ENCODE measurements at places on chromosomes 4 and X. TPM values are rescaled to one million over a fixed set of nuclear protein-coding genes. Genes with fewer than 3 reads are reported as not detected.

- peak; percentile 95 for DNase-seq
These were observed 9.6 kb downstream of the CC2D2A start for GRCh38 chr4:15479089-15479912.

Gene HSFX4
- not detected for total RNA-seq

DNA sequence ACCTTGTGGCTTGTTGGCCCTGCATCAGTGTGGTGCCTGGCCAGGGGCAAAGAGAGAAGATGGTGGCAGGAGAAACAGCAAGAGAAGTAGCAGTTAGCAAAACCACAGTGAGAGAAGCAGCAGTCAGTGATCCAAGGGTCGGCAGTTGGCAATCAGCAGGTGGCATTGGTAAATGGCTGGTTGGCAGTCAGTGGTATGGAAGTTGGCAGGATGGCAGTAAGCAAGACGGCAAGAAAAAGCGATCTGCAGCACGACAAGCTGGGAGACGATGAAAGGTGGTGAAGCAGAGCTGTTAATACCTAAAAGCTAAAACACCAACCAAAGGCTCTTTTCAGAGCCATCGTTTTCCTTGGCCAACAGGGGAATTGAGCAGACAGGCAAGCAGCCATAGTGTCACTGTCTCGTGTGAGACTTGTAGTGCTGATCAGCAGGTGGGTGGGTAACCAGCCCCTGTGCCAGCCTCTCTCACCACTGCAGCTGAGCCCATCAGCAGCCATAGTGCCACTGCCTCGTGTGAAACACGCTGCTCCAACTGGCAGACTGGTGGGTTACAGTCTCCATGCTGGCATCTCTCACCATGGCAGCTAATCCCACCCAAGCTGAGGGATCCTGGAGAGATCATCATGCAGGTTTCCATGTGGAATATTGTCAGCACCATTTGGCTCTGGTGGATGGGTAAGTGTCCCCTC is 2078.4 kb downstream of the PCDH7 start:
- DNase-seq = peak; percentile 84

Gene IL1RAPL2
- not detected for total RNA-seq

- no peak for DNase-seq
These were observed 615.4 kb upstream of the ZFP42 start for GRCh38 chr4:187380181-187380581.

GRCh38 chrX:110277609-110278008 is 40.3 kb downstream of the AMMECR1 start:
- no peak for DNase-seq

Gene CSN1S1
- total RNA-seq = not detected

- no peak for DNase-seq
These were observed 53.8 kb downstream of the CXCL1 start for GRCh38 chr4:73922766-73923630.

- no peak for DNase-seq
These were observed 1.6 kb downstream of the ZAR1 start for GRCh38 chr4:48491514-48492176.

Gene TNIP2
- 42.9 TPM for total RNA-seq

Gene KCND1
- total RNA-seq = 0.44 TPM

DNA sequence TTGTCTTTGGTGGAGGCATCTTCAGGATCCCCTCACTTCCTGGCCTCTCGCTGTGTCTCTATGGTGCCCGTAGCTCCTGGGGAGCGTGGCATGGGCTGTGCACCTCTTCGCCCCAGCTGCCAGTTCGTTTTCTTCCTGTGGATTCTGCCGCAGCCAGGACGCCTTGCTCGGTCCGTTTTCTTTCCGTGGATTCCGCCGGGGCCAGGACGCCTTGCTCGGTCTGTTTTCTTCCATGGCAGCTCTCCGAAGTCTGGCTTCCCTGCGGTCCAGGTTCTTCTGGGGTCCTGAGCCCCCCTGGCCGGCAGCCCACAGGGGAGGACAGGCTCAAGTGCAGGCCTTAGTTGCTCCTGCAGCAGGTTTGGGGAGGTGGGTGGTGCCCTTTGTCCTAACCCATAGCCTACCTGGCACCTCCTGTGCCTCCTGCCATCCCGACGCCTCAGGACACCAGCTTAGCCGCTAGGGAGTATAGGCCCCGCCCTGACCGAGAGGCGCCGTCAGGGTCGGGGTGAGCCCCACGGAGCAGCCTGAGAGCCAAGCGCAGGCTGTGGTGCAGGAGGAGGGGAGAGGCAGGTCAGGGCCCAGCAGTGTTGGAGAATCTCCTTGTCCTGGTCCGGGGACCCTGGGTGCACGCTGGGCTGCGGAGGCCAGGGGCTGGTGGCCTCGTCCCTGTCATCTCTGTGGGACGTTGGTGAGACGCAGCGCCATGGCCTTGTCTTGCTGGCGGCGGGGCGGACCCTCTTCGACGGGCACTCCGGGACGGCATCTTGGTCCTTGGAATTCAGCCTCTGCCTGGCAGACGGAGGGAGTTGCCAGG is 27.1 kb downstream of the UVSSA start:
- DNase-seq = no peak

Gene HMX1
- 0.80 TPM for total RNA-seq

- DNase-seq = no peak
These were observed 410.9 kb upstream of the CT83 start for GRCh38 chrX:116873671-116874070.

- no peak for DNase-seq
These were observed 62.6 kb downstream of the SORCS2 start for GRCh38 chr4:7254736-7255487.

GRCh38 chr4:39285853-39286252 is 80.3 kb downstream of the RFC1 start:
- DNase-seq = no peak

DNA sequence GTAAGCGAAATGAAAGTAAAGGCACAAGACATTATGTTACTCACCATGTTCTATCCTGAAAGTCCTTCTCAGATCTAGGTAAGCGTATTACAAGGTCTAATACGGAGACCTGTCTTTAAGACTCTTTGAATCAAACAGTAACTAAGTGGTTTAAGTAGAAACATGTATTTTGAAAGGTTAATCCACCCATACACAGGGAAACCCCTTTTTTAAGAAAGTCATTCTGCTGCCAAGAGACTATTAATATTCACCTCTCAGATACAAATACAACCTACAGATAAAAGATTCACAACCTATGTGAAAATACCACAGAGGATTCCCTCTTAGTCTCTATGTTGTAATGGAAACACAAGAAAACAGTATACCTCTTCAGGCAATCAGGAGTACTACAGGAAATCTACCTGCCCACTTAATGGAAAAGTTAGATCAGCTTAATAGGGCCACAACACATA is 63.2 kb upstream of the TNIP3 start:
- DNase-seq = no peak

DNA sequence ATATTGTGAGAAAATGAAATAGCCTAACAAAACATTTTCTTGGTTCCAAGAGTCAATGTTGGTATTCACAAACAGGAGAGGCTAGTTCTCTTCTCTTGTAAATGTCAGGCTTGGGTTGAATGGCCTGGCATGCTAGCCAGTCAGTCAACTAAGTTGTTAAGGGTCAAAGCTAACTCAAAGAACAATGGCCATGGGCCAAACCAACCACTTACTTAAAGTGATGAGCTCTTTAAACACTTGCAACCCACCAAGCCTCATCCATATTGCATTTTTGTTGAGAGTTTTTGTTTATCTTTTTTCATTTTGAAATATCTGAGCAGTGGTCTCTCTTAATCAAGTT is 394.5 kb downstream of the RAB28 start:
- DNase-seq = no peak

DNA sequence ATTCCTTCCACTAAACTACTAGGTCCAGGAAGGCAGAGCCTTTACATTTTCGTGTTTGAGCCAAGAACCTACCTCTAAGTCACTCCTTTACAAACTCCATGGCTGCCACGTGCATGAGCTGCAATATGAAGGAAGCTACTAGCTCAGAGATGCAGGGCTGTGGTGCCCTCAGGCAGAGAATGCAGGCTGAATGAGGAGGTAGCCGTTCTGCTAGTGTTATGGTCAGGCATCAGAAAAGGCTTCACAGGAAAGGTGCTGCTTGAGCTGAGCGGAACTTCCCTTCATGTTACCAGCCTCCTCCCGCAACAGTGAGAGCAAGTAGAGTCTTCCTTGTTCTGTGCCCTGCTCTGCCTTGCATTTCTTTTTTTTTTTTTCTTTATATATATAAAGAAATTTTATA is 148.3 kb upstream of the PACRGL start:
- no peak for DNase-seq

DNA sequence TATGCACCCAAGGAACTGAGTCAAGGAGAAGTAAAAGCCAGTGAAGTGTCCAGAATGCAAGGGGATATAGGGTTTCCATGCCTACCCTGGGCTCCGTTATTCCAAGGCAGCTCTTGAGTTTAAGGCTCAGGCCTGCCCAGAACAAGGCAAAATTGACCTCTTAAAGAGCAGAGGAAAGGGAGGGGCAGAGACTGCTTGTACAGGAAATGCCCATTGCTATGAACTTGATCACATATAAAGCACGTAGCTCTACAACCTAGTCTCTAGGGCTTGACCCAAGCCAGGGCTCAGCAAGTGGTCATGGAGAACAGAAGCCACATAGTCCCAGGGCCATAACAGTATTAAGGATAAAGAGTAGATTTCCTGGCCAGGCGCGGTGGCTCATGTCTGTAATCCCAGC is 58.2 kb upstream of the MSN start:
- DNase-seq = no peak

Gene CDX4
- not detected for total RNA-seq

DNA sequence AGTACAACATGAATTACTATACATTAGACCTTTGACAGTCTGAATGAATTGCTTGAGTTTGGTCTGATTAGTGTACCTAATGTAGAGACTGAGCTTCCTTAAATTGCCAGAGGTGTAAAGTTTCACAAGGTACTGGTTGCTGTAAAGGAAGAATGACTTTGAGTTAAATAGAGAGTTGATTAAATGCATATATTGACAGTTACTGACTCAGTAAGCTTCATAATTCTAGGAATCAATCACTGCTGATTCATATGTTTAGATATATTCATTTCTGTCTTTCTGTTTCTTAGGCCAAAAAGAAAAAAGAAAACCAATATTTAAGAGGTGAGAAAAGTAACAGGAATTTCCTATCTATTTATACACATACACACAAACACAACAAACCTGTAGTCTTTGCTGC is 16.2 kb upstream of the ART3 start:
- DNase-seq = no peak

- DNase-seq = peak; percentile 89
These were observed at the start of gene BEX5 for GRCh38 chrX:102155806-102156179. BEX5 (minus strand) TSS chrX:102155977; CDS start chrX:102154265, 1,712 bp downstream.

DNA sequence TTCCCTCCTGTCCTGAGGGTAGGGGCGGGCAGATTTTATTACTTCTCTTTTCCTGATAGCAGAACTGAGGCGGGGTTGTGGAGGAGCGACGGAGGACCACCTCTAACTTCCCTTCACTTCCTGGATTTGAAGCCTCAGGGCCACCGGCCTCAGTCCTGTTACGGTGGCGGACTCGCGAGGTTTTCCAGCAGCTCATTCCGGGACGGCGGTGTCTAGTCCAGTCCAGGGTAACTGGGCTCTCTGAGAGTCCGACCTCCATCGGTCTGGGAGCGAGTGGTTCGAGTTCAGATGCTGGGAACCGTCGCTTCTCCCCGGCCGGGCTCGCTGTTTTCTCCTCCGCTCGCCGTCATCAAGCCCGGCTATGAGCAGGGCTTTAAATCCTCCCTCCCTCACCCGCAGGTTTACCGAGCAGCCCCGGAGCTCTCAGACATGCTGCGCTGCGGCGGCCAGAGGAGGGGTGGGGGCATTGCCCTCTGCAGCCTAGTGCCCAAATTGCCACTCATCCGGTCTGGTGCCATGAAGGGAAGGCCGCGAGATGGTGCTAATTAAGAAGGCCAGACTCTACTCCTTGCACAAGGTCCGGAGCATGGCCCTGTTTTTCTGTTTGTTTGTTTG is 23.3 kb downstream of the HAND2 start:
- no peak for DNase-seq

DNA sequence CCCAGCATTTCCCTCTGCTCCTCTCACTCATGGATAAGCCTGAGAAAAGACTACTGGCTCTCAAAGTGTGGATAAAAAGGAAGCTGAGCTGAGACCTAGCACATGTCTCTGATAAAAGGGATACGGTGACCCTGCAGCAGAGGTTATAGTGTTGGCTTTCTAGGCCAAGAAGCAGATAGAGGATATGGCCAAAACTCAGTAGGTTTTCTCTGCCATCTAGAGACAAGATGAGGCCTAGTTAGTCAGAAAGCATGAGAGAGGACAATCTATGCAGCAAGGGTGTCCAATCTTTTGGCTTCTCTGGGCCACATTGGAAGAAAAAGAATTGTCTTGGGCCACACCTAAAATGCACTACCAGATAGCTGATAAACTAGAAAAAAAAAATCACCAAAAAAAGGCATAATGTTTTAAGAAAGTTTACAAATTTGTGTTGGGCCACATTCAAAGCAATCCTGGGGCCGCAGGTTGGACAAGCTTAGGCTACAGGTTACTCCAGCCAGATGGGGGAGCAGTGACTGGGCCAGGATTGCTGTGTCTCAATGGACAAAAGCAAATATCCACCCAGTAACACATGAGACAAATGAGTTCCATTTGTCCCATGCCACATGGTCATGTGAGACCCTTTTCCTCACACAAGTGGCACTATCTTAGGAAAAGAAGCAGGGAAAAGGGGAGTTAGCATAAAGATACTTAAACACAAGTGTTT is 411.4 kb downstream of the INPP4B start:
- no peak for DNase-seq

GRCh38 chr4:151865312-151865711 is 104.5 kb upstream of the GATB start:
- DNase-seq = peak; percentile 91

Gene SLC9B1
- total RNA-seq = not detected

- no peak for DNase-seq
These were observed 64.5 kb upstream of the PRSS12 start for GRCh38 chr4:118417325-118417724.

- no peak for DNase-seq
These were observed 131.8 kb downstream of the OR13H1 start for GRCh38 chrX:131675596-131676194.

GRCh38 chr4:2849267-2850152 is 5.9 kb downstream of the ADD1 start:
- no peak for DNase-seq

- no peak for DNase-seq
These were observed 83.4 kb downstream of the TNIP2 start for GRCh38 chr4:2672700-2673099.

DNA sequence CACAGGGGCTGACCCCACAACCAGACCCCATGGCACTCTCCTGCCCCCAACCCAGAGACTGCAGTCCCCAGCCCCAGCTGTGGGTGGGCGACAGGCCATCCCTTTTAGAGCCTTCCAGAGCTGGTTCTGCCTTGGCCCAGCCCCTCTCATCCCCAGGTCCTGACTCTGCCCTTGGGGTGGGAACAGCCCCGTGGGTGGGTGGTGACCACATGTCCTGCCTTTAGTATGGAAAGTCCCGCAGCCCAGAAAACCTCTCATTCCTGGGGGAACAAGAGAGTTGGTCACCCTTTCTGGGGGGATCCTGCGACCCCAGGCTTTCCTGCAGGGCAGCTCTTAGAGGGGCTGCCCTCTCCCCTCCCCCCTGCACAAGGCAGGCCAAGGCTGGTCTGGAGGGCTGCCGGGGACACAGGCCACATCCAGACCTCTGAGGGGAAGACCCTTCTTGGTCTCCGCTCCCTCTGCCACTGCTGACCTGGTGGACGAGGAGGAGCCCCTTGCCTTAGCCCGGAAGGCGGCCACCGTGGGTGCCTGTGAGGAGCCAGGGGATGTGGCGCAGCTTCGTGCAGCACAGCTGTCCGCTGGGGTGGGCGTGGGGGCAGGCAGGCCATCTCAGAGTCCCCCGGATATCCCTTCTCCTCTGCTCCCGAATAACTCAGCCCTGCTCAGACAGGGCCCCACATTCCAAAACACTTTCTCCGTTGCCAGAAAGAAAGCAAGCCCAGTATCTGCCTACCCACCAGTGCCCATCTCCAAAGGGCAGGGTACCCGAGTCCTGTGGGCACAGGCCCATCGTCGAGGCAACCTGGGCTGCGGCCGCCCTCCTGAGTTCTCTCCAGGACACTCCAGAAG is 6.7 kb upstream of the MXD4 start:
- DNase-seq = no peak

Gene RNF128
- 0.43 TPM for total RNA-seq

Data from G401 (cell line).